ENCODE measurements at places on chromosomes 6 and 20.

GRCh38 chr6:126976253-126976797, 142.1 kb upstream of the RSPO3 start:
- no peak for DNase-seq

DNA sequence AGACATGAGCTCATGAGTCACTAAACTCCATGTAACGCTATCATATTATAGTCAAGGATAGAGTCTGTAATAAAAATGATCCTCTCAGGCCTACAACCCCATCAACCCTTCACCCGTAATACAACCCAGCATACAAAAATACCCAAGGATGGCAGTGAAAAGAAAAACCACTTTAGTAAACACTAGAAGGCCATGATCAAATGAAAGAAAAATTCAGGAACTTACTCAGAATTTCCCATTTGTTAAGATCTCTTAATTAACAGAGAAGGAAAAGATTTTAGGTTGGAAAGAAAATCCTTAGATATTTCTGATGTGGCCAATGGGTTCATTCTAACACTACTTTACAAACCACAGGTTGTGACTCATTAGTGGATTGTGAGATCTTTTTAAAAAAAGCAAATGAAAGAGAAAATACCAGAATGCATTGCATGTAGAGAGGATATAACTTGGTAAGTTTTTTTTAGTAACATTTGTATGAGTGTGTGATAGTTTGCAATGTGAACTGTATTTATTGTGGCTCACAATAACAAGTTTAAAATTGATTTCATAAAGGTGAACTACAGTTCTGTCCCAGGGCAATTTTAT, 8.0 kb upstream of the UBE2J1 start:
- peak; percentile 33 for DNase-seq

- no peak for DNase-seq
These were observed 11.2 kb downstream of the SDCBP2 start for GRCh38 chr20:1317545-1318255.

- DNase-seq, result no peak
These were observed 121.4 kb downstream of the ATXN1 start for GRCh38 chr6:16639684-16640480.

DNA sequence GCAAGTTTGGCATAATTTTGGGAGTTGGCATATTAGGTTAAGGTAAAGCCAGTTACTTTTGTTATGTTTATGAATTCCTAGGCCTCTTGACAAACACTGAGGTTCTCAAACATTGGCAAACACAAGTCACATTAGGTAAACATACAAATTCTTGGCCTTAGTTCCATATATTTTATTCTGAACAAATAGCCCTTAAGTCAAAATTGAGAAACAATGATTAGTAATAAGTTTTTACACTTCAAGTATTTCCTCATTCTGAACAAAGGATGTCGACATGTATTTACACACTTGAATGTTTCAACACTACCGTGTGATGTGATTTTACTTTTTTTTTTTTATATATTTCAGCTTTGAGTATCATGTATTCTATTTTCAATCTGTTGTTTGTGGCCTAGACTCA, 3.8 kb upstream of the ECHDC1 start:
- peak; percentile 87 for DNase-seq

- no peak for DNase-seq
These were observed 1.3 kb downstream of the OVOL2 start for GRCh38 chr20:18056174-18057100.

DNA sequence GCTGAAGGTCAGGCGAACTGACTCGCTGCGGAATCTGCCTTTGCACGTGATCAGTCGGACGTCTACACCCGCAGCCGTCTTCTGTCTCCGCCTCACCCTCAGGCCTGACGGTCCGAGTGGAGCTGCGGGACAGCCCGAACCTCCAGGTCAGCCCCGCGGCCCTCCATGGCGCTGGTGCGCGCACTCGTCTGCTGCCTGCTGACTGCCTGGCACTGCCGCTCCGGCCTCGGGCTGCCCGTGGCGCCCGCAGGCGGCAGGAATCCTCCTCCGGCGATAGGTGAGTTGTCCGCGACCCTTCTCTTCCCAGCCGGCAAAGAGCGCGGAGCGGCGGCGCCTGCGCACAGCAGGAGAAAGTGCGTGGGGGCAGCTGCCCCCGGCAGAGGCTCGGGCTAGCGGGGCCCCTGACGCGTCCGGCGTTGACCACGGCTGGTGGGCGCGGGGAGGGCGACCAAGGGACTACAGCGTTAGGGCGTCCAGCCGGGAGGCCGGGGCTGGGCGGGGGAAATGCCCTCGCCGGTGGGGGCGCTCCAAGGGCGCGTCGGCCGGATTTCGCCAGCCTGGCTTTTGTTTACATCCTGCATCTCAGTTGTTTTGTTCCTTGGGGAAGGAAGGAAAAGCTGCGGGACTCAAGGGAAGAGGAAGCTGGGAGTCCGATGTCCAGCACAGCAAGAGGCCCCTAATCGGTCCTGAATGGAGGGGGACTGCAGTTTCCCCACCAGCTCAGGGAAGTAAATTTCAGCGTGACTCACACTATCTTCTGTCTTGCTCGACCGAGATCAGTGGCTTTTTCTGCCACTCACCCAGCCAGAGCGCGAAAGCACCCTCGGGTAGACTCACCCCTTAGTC, at the start of gene SMPDL3A:
Gene SMPDL3A (plus strand): TSS at position 77 of the 846 bp plus-strand sequence. CDS start 89 bp downstream, at position 166.
- peak; percentile 69 for DNase-seq

DNA sequence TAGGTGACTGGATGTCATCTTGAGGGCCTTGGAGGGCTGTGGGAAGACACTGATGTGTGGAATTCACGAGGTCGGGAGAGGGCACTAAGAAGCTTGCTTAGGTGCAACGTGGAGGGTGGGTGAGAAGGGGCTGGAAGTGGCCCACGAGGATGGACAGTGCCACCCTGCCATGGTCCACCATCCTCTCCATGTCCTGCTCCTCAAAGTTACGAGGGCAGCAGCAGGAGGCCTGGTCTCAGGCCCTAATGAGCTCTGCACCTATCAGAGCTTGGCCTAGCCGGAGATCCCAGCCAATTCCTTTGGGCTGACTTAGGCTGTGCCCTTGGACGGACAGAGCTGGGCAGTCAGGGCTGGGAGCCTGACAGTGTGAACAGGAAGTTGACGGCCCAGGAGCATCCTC, 27.8 kb upstream of the SCRT2 start:
- DNase-seq, result no peak

GRCh38 chr20:32019563-32020463, 9.6 kb downstream of the CCM2L start:
- no peak for DNase-seq

GRCh38 chr6:129701721-129702455, 8.1 kb downstream of the ARHGAP18 start:
- no peak for DNase-seq

DNA sequence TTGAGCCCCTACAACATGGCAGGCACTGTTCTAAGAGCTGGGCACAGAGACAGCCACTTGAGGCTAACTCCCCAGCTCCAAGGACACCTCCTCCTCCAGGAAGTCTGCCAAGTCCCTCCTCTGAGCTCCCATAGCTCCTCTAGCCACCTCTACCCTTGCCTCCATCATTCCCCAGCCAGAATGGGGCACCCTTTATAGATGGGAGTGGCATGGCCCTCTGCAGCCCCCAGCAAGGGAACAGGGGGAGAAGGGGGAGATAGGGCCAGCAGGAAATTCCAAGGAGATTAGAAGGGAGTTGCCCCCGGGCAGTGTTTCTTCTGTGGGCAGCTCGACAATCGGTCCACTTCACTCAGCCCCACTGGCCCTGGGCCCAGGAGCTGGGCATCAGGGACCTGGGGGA, 19.7 kb upstream of the TLDC2 start:
- no peak for DNase-seq

GRCh38 chr6:74439123-74439811, 743.3 kb downstream of the CD109 start:
- no peak for DNase-seq

GRCh38 chr20:59662161-59662560, 57.8 kb downstream of the PHACTR3 start:
- no peak for DNase-seq

DNA sequence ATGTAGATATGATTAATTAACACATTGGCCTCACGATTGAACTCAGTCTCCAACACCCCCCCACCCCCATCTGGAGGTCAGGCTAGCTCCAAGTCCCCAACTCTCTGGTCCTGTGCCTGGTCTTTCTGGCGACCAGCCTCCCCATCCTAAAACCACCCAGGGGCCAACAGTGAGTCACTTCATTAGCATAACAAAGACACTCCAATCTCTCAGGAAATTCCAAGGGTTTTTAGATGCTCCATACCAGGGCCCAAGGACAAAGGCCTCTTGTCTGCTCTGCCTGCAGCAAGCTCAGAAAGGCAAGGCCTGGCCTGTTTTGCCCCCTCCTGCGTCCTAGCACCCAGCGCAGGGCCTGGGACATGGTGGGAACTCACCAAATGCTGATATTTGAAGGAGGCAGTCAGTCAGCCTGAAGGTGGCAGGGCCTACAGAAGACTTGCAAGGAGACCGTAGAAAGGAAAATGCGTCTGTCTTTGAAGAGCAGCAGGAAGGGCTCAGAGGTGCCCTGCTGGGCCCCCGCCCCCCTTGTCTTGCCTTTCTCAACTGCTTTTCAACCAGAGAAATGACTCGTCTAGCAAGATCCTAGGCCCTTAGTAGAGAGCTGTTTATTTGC, 184.7 kb downstream of the CDH4 start:
- DNase-seq, result no peak

GRCh38 chr20:49482621-49483017, at the start of gene KCNB1:
KCNB1 (minus strand) TSS chr20:49482668; CDS start chr20:49482480, 188 bp downstream.
- DNase-seq, result no peak

DNA sequence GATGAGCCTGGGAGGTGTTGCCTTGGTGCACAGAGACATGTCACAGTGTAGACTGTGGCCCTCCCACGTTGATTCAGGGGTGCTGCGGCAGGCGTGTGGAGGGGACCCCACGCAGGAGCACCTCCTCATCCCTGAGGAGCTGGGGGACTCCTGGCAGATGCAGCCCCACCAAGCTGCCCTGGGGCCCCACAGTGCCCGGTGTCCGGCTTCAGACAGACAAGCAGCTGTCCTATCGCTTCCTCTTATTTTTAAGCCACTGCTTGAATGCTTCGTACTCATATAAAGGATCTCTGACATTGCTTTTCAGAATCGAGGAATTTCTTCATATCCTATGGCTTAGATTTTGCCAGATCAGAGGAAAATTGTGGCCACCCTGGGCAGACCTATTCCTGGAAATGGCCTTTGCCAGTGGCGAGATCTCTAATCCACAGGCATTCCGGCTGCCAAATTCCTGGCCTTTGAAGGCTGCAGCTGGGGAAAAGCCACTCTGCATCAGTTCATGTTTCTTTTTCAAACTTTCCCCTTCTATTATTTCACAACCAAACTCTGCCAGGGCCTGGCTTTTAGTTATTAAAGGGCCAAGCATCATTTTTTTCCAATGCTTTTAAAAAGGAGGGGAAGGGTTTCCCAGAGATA, 337.0 kb downstream of the THBS2 start:
- DNase-seq, result no peak

GRCh38 chr6:17096652-17097051, 5.2 kb upstream of the STMND1 start:
- DNase-seq, result no peak

DNA sequence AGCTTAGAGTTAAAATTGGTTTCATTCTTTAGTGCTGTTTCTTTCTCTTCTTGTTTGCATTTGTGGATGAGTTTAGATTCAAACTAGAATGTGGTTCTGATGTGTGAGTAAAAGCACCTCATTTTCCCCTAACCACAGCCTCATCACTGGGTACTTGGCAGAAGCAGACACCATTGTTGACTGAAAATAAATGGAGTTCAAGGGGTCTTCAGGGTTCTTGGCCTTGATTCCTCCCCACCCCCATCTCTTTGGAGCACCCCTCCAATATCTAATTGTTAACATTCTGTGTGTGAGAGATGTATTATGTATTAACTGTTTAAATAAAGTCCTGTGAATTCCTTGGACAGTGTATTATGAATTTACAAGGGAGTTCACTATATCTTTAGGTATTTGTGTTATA, 59.6 kb downstream of the JARID2 start:
- DNase-seq, result no peak

DNA sequence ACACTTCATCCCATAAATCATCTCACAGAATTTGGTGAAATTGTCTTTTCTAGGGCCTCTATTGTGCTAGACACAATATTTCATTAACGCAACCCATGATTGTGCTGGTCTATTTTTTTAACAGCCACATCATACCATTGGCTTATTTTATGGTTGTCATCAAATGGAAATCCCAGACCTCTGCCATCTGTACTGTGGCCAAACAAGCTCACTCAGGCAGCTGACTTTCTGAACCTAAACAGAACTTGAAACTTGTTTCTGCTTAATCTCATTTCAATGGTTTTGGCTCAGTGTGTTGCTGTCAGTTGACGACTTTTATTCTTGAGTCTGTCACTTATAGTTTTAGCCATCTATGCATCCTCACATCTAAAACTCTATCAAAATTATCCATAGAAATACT, 111.8 kb downstream of the HAO1 start:
- DNase-seq, result no peak

DNA sequence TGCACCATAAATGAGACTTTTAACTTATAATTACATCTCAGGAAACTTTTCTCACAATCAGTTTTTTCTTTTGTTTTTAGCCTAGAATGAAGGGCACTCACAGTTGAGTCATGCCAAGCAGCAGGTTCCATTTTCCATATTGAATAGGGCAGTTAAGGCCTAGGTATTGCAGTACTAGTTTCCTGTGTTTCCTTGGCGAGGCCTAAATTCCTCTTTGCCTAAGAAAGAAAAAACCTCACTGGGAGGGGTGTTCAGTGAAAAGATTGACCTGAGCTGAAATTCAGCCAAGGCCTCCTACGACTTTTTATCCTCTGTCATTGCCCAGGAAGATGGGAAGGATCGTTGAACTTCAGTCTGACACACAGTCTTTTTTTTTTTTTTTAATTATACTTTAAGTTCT, 85.5 kb downstream of the IMPG1 start:
- no peak for DNase-seq

- DNase-seq, result no peak
These were observed 41.5 kb upstream of the ADGRF1 start for GRCh38 chr6:47083586-47084047.

- DNase-seq, result no peak
These were observed 211.1 kb downstream of the SOD2 start for GRCh38 chr6:159481897-159482296.

- DNase-seq, result no peak
These were observed 43.4 kb downstream of the IYD start for GRCh38 chr6:150412221-150412620.

- DNase-seq, result no peak
These were observed at the start of gene NCR2 for GRCh38 chr6:41335296-41335695. NCR2 (plus strand) TSS chr6:41335608; CDS start chr6:41335877, 269 bp downstream.

DNA sequence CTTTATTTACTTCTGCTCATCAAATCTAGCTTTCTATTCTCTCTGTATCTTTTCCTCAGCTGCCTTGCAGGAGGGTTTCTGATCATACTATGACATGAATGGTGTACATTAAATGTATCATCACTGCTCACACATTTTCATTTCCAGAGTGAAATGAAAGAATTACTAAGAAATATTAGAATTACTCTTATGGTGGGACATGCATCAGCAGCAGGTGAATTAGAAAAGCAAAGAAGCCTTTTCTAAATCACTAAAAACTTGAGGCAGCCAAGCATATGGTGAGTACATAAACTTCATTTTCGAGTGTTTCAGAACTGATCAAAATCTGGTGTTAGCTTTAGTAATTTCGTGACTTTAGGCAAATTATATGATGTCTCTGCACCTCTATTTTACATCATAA, 23.6 kb downstream of the IL17A start:
- DNase-seq, result no peak

- DNase-seq, result no peak
These were observed 69.1 kb upstream of the SAMHD1 start for GRCh38 chr20:37020636-37021035.

GRCh38 chr6:34926655-34927054, 37.6 kb downstream of the ANKS1A start:
- no peak for DNase-seq

GRCh38 chr6:29517728-29518440, 30.1 kb upstream of the MAS1L start:
- DNase-seq, result no peak
